ENCODE measurements at places on chromosomes 5 and 9. TPM values are rescaled to one million over a fixed set of nuclear protein-coding genes. Genes with fewer than 3 reads are reported as not detected.
A peak's percentile ranks its signal among the peaks of the same experiment; 100 is the strongest.

Gene ASS1
- total RNA-seq, result 118 TPM

Gene DMRT2
- total RNA-seq, result 0.24 TPM

Gene IL13
- total RNA-seq, result 0.29 TPM

Gene GARIN3
- not detected for total RNA-seq

Gene SLC45A2
- total RNA-seq, result not detected

Gene CDC25C
- not detected for total RNA-seq

Gene INSL6
- not detected for total RNA-seq

Gene HINT1
- 156 TPM for total RNA-seq

- DNase-seq, result no peak
Observed at GRCh38 chr9:88044200-88044599, 69.9 kb upstream of the CDK20 start.

- DNase-seq, result no peak
Observed at GRCh38 chr9:1530696-1531095, 480.5 kb downstream of the DMRT2 start.

GRCh38 chr9:124216474-124217176, 41.1 kb upstream of the NEK6 start:
- DNase-seq, result peak; percentile 80

DNA sequence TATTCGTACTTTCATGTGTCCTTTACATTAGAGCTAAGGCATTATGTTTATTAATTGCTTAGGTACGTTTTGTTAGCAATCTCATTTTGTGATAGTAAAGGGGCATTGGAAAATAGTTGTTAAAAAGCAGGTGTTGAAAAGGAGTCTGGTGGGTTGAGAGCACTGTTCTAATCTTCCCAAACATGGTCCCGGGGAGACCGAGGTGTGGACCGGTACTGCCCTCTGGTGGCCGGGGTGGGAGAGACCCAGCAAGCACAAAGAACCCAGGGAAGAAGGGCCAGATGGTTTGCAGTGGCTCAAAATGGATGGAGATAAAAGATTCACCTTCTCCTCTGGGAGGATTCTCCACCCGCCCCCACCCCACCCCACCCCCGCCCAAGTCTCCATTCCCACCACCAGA, 26.1 kb downstream of the IDNK start:
- DNase-seq, result peak; percentile 86

DNA sequence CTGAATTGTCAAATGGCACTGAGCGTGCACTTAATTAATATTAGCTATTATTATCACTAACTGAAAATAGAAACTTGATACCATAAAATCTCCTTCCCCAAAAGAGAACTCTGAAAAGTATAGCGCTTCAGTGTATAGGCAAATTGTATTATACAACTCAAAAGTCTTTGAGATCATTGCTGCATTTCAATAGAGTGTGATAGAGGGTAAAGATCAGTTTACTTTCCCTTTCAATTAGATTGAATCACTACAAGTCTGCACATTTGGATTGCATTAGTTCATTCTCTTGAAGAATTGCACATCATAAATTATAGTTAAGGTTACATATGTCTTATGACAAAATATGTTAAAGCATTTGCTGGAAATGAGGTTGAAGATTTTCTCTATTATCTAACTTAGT, 13.4 kb upstream of the GRIN3A start:
- DNase-seq, result no peak

GRCh38 chr9:129391221-129391661, 213.2 kb upstream of the IER5L start:
- peak; percentile 59 for DNase-seq

DNA sequence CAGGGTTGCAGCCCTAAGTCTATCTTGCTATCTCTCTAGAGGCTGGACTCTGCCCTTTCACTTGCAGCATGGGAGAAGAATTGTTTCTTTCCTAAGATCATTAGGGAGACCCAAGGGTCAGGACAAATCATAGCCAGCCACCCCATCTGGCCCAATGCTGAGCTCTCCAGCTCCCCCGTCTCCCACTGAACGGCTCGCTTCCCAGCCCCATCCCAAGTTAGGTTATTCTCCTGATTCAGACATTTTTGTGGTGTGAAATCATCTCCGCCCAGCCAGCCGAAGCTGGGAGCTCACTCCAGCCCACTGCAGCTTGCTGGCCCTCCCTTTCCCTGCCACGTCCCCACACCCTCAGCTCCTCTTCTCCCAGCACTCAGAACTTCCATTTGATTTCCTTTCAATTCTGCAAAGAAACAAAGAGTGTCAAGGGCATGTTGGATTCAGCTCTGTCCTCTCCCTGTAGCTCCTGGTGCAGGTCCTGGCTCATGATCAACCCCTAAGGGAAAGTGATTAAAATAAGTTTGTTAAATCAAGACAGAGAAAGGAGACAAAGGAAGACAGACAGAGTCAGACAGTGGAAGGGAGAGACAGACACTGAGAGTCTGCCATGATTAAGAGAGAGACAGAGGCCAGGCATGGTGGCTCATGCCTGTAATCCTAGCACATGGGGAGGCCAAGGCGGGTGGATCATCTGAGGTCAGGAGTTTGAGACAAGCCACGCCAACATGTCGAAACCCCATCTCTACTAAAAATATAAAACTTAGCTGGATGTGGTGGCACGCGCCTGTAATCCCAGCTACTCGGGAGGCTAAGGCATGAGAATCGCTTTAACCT, 12.6 kb upstream of the SPARC start:
- peak; percentile 96 for DNase-seq

- no peak for DNase-seq
Observed at GRCh38 chr5:145629047-145629446, 206.1 kb downstream of the PRELID2 start.

- DNase-seq, result peak; percentile 74
Observed at GRCh38 chr9:137448602-137448962, 7.4 kb upstream of the ENTPD8 start.

DNA sequence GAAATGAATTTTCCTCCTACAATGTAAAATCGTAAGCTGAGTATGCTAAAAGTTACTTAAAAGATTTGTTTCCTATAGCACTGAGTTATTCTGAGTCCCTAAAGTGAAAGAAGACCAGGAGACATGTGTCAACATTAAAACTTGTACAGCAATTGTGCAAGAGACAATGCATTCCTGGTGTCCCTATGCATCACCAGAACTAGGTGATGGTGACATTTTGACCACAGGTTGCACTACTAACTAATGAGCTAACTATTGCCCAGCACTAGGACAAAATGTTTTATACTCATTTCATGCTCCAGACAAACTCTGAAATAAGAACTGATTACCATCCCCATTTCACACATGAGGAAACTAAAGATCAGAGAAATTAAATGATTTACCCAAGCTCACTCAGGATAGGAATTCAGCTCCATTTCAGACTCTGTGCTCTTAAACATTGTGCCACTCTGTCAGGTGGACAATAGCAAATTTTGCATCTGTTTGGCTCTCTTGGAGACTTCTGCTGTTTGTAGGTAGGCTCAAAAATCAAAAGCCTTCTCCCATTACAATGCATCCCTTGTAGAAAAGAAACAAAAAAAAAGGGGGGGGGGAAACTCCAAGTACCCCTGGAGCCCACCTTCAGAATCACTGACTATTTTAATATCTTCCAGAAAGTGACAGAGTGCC, 269.2 kb downstream of the ACTL7B start:
- no peak for DNase-seq

- no peak for DNase-seq
Observed at GRCh38 chr5:74408150-74409043, 232.1 kb downstream of the ENC1 start.

- DNase-seq, result no peak
Observed at GRCh38 chr9:123925161-123925560, 4.8 kb downstream of the DENND1A start.

- DNase-seq, result no peak
Observed at GRCh38 chr5:78804995-78805394, 156.4 kb upstream of the LHFPL2 start.

- DNase-seq, result no peak
Observed at GRCh38 chr5:10151656-10152055, 98.0 kb downstream of the ATPSCKMT start.

DNA sequence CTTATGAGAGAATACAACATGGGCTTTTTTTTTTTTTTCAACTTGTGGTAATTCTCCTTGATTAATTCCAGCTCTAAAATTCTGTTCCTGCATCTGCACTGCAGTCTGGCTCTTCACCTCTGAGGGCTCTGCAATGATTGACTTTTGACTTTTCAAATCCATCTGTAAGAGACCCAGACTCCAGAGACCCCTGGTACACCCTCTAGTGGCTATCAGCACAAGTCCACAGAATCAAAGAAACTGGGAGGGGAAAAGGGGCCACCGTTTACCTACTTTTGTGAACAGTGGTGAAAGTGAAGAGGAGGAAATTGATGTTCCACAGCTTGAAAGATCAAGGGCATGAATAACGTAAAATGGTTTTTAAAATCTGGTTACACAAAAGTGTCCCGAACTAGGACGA, 151.6 kb downstream of the SLIT3 start:
- no peak for DNase-seq

DNA sequence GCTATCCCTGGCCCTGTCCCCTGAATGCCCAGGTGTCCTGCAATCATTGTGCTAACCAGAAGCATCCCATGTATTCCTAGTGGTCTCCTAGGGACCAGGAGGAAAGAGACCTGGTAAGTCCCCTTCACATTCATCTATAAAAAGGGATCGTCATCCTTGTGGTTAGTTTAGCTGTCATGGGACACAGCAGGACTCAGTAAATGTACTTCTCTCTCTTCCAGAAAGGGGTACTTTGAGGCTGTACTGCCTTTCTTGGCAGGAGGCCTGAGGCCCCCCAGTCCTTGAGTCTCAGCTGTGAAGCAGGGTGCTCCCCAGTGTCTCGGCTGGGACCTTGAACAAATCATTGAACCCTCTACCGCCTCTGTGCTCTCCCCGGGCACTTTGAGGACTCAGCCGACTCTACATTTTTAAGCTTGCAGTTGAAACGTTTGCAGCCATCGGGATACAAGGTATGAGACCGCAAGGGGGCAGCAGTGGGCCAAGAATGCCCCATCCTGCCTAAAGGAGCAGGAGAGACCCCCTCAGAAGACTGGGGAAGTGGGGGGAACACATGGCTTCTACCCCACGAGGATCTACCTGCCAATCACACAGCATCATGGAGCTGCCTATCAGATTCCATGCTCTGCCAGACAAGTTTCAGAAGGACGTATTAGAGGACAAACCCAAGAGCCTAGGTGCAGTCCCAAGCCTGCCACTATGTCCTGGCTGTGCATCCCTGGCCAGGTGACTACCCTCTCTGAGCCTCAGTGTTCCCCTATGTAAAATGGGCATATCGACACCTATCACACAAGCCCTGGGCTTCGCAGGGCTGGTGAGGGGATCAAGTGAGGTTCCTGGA, 2.4 kb upstream of the PHYKPL start:
- peak; percentile 91 for DNase-seq

DNA sequence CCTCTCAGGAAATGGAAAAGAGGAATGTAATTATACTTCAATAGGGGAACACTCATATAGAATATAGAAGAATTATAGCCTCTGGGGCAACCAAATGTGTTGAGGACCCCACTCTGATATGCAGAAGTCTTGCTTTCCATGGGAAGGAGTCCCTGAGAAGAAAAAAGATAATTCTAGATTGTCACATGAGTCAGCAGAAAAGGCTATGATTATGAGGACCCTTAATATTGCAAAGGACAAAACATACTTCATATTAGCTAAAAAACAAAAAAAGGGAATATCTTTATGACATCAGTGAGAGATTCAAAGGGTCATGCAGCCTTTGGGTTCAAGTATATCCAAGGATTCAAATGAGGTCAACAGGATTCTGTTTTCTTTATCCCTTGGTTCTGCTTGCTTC, 119.5 kb downstream of the PIK3R1 start:
- DNase-seq, result no peak

DNA sequence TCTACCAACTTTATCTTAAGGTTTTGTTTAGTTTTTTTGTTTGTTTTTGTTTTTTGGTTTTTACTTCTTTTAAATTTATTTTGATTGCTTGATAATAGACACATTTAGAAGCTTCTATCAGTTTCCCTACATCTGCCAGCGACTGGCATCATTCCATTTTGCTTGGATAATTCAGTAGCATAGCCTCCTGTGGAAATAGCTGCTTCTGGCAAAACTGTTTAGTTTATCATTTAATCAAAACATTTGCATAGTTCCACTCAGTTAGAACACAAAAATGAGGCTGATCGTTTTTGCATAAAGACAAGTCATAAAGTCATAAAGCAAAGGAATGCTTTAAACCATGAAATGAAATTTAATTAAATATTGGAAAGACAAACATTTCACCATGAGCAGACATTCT, 133.7 kb upstream of the NFIL3 start:
- no peak for DNase-seq

DNA sequence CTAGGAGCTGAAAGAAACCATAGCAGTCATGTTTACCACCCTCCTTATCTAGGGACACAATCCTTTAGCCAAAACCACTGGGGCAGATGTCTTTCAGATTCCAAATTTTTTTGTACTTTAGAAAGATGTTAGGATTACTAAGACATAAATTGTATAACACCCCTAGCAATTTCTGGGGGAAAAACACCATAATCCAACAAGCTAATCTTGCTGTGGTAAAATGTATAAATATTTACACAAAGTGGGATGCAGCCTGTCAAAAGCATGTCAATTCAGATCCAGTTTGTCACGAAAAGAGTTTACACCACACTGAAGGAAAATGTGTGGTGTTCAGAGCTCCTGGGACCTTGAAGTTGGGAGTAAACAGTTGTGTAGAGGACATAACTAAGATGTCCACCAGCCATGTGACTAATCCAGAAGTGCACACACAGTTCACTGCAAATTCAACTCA, 274.3 kb downstream of the ADAMTSL1 start:
- no peak for DNase-seq

DNA sequence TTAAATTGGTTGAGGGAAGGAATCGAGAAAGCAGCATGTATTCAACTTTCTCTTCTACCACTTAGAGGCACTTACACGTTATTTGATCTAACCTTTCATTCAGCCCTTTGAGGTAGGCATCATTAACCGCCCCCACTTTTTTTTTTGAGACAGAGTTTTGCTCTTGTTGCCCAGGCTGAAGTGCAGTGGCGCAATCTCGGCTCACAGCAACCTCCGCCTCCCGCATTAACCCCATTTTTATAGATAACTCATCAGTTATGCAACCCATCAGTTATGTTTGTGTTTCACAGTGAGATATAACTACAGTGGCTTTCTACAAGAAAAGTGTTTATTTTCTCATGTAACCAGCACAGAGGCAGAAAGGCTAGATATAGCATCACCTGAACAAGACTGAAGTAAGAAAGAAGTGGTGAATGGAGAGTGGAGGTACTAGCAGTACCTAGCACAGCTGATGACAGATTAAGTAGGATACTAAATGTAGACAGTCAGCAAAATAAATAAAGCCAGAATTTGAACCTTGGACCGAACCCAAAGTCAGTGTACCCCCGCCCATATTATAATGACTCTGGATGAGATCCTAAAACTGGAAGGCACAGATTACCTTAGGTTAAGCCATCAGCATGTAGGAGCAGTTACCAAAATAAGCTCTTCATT, 91.2 kb downstream of the PJA2 start:
- no peak for DNase-seq

- no peak for DNase-seq
Observed at GRCh38 chr9:72480921-72481320, 40.5 kb upstream of the TMC1 start.

DNA sequence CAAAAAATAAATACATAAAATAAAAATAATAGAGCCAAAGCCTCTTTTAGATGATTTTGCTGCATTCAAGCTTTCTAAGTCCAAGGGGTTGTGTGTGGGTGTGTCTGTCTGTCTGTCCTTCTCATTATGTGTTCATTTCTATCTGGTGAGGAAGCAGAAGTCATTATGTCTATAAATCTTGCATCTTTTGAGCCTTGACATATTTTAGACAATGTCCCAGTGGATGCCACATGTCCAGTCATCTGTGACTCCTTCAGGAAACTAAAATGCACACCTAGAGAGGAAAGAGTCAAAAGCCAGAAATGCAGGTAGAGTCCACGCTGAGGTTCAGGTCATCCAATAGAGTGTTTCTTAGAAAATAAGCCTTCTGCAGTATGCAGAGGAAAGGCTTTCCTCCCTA, 80.9 kb downstream of the GALNT10 start:
- no peak for DNase-seq

- no peak for DNase-seq
Observed at GRCh38 chr9:126584611-126585010, 29.1 kb upstream of the LMX1B start.

Measured in posterior vena cava (tissue), 2 donors.